Hypothalamus (tissue), 51 donors: ENCODE measurements at places on chromosomes 12 and 14.

GRCh38 chr12:76942267-76942666 is 63.4 kb upstream of the CSRP2 start:
- no peak for DNase-seq

DNA sequence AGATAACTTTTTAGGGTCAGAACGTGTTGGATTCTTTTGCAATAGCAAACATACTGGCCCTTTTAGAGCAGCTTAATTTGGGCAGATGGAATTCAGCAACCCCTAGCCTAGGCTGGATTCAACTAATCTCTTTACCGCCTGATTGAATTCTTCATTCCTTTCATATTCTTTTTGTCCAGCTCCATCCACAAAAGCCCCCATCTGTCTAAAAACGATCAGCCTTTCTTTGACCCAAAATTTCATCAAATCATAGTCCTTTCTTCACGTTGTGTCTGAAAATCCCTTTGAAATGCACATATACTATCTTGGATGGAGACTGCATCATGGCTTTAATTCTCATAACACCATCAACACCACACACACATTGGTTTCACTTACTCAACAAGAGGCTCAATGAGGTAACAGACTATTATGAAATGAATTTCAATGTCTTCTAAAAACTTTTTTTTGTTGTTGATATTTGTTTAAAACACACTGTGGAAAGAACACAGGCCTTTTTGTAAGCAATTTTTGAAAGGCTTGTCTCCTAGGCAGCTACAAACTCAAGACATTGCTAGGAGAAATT is 128.0 kb upstream of the EEA1 start:
- DNase-seq, result no peak

GRCh38 chr14:68363843-68364767 is 428.8 kb downstream of the ZFP36L1 start:
- peak; percentile 35 for DNase-seq

DNA sequence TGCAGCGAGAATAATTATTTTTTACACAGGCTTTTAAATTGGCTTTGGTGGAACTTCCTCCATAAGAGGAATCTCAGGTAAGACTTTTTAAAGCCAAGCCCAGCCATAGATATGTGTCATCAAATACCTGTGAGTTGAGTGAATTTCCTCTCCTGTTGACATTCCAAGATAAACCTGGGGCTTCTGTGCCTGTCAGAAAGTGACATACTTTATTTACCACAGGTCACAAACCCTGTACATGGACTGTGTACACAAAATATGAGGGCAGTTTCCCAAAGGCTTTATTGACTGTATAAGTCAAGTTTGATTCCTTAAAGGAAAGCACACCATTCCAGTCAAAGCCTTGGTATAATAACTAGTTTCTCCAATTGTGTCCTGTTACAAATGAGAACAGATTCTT is 25.9 kb upstream of the SRSF5 start:
- DNase-seq, result no peak

GRCh38 chr12:9702255-9702654 is 30.6 kb downstream of the CLECL1 start:
- no peak for DNase-seq

DNA sequence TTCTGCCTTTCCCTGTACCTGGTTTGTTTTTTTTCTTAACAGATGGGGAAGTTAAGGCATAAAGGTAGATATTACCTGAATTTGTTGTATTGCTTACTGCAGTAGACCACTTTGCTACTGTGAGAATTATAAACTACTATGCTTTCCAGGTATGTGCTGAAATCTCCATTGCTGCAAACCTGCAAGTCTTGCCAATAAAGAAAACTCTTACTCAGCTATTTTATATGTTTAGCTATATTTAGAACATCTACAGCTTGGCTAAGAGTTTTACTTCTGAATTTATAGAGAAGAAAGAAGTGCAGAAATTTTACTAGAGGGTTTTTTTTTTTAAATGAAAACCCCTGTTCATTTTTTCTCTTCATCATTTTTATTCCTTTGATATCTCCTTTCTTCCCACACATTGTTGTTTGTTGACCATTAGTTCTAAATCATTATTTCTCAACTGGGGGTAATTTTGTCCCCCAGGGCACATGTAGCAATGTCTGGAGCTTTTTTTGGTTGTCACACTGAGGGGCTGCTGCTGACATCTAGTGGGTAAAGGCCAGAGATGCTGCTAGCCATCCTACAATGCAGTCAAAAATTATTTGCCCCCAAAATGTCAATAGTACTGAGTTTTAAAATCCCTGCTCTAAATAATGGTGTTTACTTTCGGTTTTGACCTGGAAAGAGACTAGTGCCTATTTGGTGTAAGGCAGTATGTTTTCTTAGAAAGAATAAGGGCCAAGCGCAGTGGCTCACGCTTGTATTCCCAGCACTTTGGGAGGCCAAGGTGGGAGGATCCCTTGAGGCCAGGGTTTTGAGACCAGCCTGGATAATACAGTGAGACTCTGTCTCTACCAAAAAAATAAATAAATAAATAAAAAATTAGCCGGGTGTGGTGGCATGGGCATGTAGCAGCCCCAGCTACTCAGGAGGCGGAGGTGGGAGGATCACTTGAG is 48.6 kb downstream of the PCNX1 start:
- peak; percentile 1 for DNase-seq

GRCh38 chr12:129753586-129753985 is 150.2 kb downstream of the TMEM132D start:
- no peak for DNase-seq

GRCh38 chr14:88493392-88494185 is 61.2 kb downstream of the PTPN21 start:
- no peak for DNase-seq

GRCh38 chr14:77094672-77095284 is 3.3 kb upstream of the CIPC start:
- DNase-seq, result peak; percentile 58

DNA sequence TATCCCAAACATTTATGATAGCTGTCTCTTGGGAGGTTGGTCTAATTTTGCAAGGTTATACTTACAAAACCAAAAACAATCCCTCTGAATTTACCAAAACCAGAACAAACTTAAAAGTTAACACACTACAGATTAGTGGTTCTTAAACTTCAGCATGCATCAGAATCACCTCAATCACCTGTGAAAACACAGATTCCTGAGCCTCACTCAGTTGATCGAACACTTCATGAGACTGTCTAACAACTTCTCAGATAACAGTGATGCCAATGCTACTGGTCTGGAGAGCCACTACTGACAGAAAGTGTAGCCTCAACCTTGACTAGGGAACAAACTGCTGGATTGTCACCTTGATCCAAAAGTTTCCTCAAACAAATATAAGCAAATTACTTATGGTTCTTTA is 44.2 kb downstream of the ATP2B1 start:
- DNase-seq, result no peak

DNA sequence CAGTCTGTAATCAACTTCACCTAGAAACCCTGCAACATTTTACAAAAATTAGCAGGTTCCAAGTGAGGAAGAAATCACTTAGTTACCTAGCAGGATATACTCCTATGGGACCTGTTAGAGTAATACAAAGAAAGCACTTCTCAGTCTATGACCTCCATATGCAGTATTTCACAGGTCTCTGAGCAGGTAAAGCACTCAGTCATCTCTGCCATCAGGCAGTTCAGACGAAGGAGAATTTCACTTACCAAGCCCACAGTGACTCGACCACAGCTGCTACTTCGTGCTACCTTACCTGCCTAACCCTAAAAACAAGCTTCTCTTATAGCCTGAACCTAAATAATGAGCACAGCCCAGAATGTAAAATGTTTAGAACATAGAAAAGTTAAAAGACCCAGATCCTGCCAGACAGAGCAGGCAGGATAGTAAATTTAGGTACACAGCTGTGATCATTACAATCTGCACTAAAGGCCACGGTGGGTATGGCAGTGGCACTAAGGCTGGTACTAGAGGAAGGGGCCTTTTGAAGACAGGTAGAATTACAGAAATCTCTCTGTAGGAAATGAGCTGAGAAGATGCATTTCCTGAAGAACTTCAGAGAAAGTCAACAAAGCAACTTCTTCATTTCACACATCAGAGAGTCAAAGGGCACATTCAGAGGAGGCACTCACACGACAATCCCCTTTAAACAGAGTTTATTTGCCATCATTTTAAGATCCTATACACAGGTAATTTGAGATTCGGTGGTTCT is 35.7 kb downstream of the DCAF5 start:
- no peak for DNase-seq

DNA sequence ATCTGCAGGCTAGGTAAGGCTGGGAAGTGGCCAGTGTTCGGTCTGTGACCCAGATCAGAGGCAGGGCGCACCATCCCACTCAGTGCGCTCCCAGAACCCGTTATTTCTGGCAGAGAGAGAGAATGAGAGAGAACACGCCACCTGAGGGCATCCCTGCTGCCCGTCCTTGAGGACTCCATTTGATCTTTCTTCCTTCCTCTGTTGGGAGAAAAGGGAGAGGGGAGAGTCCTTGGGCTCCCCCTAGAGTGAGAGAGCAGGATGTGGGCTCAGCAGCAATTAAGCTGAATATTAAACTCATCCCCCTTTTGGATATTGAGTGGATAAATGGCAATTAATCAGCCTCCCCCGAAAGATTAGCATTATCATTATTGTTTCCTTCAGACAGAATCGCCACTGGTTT is 70.6 kb downstream of the IFT43 start:
- no peak for DNase-seq

GRCh38 chr12:21786041-21786531 is 11.6 kb upstream of the KCNJ8 start:
- DNase-seq, result no peak

GRCh38 chr12:45912774-45913173 is 77.6 kb downstream of the SCAF11 start:
- no peak for DNase-seq

DNA sequence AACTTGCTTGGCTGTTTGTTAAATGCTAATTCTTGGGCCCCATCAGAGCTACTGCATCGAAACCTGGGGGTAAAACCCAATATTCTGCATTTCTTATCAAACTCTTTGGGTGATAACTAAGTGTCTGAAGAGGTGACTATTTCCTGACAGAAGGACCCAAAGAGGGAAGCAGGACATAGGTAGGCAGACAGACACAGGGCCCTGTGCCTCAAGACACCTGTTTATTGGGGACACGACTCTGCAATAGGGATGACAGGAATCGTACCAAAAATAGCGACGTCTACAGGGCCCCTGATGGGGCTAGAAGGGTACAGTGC is 8.6 kb downstream of the ZNF219 start:
- DNase-seq, result no peak

DNA sequence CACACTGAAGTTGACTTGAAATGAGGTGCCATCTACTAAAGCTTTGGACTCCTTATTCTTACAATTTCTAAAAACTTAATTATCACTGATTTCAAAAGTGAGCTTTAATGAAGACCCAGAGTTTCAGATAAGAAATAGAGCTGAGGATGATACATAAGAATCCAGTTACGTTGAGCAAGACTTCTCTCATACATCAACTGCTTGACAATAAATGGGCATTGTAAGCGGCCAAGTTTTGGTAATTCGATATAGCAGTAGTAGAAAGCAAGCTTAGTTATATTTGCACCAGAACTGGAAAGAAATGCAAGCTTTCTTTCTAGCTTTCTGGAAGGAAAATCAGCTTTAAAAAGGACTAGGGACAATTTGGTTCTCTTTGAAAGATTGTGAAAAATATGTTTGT is 1359.6 kb downstream of the FSCB start:
- DNase-seq, result no peak

DNA sequence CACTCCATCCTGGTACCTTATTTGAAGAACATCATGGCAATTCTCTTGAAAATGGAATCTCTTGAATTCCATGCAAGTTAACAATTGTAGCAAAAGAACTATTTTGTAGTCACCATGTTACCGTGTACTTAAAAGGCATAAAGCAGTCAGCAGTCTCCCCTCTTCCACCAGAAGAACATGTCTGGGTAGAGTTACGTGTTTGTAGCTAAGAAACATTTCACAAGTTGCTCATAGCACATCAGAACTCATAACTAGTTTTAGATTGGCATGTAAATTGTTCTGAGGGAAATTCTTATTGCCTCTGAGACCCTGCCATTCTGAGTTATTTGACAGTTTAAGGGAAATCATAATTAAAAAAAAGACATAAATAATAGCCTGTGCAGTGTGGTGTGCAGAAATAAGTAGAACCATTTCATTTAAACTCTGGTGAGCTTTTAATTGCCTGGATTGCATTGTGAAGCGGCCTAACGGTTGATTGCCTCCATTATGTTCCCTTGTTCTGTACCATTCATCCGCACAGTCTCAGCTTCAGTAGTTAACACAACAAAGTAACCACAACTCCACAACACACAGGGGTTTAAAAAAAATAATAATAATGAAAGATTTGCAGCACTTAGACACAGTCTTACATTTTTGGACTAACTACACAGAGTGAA is 2.6 kb downstream of the LMO3 start:
- no peak for DNase-seq

GRCh38 chr12:68614105-68614679 is 3.5 kb downstream of the RAP1B start:
- DNase-seq, result no peak

GRCh38 chr14:58107947-58108552 is 44.0 kb downstream of the ARMH4 start:
- DNase-seq, result no peak

GRCh38 chr12:113244047-113244460 is 22.8 kb downstream of the TPCN1 start:
- peak; percentile 80 for DNase-seq

DNA sequence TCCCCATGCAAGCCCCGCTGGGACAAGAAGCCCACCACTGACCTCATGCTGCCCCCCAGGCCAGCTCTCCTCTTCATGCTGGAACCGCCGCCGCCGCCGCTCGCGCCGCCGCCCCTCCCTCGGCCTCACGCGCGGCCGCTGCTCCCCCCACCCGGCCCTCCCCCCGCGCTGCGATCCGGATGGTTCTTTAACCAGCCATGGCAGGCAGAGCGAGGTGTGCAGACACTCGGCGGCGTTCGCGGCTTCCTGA is at the start of gene DCAF5:
TSS of gene DCAF5 (minus strand) at position 218 of the 250 bp plus-strand sequence. CDS start at position 77, 141 bp downstream.
- DNase-seq, result no peak

- no peak for DNase-seq
Measured at GRCh38 chr12:10617863-10618262, 4.5 kb upstream of the MAGOHB start.

DNA sequence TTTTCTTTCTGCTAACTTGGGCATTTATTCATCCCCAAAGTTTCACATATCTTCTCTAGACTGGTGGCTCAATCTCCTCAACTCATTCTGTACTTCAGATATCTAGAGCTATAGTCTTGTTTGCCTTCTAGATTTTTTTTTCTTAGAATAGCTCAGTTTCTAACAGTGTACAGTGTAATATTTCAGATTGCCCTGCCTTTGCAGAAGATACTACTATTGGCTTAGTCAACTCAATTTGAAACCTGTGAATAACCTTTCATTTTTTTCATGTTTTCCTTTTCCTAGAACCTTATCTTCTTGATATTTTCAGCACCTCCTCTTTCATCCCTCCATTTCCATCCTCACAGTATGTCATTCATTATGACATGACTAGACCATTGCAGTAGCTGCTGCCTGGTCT is 69.6 kb downstream of the OTOGL start:
- DNase-seq, result no peak

GRCh38 chr14:85516239-85517113 is 13.5 kb upstream of the FLRT2 start:
- DNase-seq, result no peak

GRCh38 chr14:36998686-36999085 is 173.7 kb downstream of the SLC25A21 start:
- no peak for DNase-seq
